ENCODE measurements at places on chromosomes 6 and 20. TPM values are rescaled to one million over a fixed set of nuclear protein-coding genes. Genes with fewer than 3 reads are reported as not detected.

GRCh38 chr6:83511901-83512681 is at the start of gene PRSS35:
Gene PRSS35 (plus strand): TSS chr6:83512534. CDS start chr6:83523442, 10,908 bp downstream.
- DNase-seq: peak; percentile 71

Gene BPIFB3
- not detected for total RNA-seq

DNA sequence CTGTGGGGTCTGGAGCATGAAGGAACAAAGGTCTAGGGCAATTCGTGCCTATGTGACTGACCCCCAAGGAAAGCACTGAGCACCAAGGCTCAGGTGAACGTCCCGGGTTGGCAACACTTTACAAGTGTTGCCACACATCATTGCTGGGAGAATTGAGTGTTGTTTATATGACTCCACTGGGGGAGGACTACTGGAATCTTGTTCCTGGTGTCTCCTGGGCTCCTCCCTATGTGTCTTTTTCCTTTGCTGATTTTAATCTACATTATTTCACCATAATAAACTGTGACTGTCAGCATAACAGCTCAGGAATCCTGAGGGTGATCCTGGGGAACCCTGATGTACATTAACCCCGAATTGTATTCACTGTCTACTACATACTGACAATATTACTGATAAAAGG is 207.7 kb upstream of the BMP2 start:
- DNase-seq: no peak

Gene SLC17A1
- not detected for total RNA-seq

Gene NMBR
- not detected for total RNA-seq

- peak; percentile 95 for DNase-seq
Observed at GRCh38 chr6:155188707-155189496, 74.9 kb upstream of the CLDN20 start.

DNA sequence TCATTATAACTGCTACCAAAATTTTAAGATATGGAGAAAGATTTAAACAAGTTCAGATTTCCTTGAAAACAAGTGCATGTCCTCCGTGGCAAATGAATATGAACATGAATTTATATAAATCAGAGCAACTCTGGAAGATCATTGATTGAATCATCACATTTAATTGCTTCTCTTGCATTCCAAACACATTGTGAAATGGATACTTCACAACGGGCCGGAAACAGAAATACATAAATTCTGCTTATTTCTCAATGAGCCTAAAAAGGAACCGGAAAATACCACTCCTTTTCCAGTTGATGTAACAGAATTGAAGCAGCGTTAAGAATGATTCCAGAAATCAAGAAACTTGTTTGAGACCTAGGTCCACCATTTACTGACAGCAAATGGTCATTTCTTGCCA is 134.6 kb upstream of the BTN3A2 start:
- peak; percentile 58 for DNase-seq

DNA sequence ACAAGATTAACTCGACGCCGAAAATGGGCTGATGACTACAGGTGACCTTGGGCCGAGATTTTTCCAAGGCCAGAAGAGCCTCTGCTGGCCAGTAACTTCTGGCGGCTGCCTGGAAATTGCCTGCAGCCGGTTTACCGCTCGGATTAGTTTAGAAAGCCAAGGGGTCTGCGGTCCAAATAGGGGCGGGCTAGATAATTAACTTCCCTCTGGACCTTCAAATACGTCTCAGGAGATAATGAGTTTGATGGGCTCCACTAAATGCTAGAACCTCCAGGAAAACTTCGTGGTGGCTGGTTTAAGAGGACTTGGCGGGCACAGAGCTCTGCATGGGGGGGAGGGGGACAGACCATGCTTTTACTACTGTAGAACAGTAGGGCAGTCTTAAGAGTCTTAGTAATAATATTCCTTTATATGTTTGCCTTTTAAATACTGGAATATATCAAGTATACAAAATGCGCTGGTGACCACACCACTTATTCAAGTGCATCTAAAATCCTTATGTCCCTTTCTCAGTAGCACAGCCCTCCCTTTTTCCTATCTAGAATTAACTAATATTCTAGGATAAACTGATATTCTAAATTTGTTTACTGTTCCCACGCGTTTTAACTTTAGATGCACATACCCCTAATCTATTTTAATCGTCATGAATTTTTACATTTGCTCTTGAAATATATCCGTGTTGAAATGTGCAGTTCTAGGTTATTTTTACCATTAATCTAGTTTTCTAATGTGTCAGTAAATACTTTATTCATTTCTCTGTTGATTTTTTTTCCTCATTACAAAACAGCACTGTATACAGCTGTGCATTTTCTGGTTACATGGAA is 107.5 kb upstream of the PRSS16 start:
- DNase-seq: peak; percentile 43

GRCh38 chr20:41116282-41116956 is 20.9 kb upstream of the PLCG1 start:
- no peak for DNase-seq

DNA sequence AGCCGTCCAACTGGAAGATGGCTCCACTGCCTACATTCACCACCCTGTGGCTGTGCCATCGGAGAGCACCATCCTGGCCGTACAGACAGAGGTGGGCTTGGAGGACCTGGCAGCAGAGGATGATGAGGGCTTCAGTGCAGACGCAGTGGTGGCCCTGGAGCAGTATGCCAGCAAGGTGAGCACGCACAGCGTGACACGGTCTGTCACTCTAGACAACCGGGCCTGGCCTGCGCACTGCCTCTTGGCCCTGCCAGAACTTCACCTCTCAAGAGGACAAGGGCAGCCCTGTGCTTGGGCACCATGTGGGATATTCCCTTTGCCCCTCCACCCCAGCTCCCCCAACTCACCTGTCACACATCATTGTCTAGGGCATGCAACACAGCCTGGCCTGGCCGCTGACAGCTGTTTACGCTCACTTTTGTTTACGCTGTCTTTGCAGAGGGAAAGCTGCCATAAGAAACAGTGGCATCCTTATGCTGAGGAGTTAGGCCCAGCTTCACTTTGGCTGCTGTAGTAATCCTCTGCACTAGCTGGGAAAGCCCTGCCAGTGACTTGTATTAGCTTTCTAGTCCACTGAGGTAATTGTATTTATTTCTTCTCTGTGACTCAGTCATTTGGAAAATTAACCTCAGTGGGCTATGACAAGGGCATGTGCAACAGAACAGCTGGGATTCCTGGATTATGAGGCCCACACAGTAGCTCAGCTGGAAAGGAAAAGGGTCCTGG is 9.8 kb upstream of the DEF6 start:
- DNase-seq: no peak

DNA sequence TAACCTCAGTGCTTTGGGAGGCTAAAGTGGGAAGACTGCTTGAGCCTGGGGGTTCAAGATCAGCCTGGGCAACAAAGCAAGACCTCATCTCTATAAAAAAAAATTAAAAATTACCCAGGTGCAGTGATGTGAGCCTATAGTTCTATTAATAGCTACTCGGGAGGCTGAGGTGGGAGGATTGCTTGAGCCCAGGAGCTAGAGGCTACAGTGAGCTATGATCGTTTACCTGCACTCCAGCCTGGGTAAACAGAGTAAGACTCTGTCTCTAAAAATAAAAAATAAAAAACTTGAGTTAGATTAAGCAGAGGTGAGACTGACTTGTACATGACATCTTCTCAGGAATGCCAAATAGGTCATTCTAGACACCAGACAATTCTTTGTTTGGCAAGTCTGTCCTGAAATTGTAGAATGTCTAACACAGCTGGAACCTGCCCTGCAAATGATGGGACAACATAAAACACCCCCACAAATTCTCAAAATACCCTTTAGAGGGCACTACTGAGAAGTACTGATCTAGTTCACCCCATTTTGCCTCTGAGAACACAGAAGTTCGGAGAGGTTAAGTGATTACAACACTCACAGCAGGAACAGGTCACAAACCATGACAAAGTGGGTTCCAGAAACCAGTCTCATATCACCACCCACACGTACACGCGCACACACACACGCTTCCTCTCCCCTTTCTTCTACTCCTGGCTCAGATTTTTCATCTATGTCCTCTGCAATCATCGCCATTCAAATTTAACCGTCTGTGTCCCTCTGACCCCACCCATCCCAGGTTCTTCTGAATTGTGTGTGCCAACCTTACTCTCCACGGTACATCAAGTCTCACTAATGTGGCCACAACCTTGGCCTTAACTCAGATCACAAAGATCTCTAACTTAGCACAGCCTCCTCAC is 38.3 kb downstream of the ARHGAP18 start:
- DNase-seq: peak; percentile 51

DNA sequence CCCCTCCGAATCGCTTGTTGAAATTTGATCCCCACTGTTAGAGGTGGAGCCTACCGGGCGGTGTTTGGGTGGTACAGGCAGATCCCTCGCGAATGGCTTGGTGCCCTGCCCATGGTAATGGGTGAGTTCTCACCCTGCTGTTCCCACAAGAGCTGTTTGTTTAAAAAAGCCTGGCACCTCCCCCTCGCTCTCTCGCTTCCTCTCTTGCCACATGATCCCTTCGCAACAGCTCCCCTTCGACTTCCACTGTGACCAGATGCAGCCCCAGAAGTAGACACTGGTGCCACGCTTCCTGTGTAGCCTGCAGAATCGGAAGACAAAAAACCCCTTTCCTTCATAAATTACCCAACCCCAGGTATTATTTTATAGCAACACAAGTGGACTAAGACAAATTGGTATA is 292.2 kb upstream of the QKI start:
- DNase-seq: no peak

All from dermis blood vessel endothelial cell (primary cell).